ENCODE measurements at places on chromosomes 1 and 21. TPM values are rescaled to one million over a fixed set of nuclear protein-coding genes. Genes with fewer than 3 reads are reported as not detected.

The LCE7A gene
- not detected for total RNA-seq

The NR5A2 gene
- 2.6 TPM for total RNA-seq

- DNase-seq: no peak
Observed at GRCh38 chr1:160629286-160630210, 17.3 kb downstream of the SLAMF1 start.

The PTPN22 gene
- 0.63 TPM for total RNA-seq

- no peak for DNase-seq
Observed at GRCh38 chr1:112312315-112312714, 83.7 kb upstream of the CTTNBP2NL start.

DNA sequence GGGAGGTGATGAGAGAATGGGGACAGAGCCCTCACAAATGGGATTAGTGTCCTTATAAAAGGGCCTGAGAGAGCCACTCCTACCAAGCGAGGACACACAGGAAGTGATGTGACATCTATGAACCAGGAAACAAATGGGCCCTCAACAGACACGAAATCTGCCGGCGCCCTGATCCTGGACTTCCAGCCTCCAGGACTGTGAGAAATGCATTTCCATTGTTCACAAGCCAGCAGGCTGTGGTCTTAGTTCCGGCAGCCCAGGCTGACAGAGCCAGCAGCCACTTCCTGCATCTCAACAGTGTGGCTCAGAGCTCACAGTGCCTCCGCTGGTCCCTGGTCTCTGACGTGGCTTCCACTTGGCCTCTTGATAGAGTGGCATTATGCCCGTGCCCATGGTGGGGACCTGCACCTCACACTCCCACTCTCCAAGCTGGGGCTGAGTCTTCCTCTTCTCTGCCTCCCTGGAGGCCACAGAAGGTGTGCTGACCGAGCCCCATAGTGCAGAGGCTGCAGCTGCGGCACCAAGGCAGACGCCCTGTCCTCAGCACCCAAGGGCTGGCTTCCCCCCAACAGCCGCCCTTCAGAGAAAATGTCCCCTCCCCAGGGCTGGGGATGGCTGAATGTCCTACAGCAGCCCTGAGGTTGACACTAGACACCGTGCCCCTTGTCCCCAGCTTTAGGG lies 44.9 kb downstream of the ACOT7 start:
- DNase-seq: peak; percentile 80
